Hematopoietic multipotent progenitor cell treated with erythropoietin and hydrocortisone succinate and interleukin-3 and kit ligand, for 6 days (in vitro differentiated cells): ENCODE measurements at places on chromosomes 13 and 19.

DNA sequence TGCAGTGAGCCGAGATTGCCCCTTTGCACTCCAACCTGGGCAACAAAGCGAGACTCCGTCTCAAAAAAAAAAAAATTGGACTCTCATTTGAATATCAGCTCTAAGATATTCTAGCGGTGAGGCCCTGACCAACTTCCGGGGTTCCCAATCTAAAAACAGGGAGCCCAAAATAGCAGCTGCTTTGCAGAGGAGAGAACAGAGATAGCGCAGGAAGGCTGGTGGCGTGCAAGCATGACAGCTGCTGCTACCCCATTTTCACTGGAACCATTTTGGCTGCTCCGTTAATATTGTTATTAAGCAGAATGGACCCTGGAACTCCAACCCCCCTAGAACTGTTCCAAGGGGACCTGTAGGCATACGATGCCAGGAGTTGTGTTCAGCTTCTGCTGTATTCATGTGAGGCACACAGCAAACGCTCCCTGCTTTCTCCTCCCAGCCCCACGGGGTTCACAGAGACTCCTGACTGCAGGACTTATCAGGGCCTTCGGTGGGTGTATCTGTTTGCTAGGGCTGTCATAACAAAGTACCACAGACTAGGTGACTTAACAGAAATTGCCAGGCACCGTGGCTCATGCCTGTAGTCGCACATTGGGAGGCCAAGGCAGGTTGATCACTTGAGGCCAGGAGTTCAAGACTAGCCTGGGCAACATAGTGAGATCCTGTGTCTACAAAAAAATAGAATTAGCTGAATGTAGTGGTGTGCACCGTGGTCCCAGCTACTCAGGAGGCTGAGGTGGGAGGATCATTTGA lies 11.5 kb downstream of the STXBP2 start:
- DNase-seq: peak; percentile 56

DNA sequence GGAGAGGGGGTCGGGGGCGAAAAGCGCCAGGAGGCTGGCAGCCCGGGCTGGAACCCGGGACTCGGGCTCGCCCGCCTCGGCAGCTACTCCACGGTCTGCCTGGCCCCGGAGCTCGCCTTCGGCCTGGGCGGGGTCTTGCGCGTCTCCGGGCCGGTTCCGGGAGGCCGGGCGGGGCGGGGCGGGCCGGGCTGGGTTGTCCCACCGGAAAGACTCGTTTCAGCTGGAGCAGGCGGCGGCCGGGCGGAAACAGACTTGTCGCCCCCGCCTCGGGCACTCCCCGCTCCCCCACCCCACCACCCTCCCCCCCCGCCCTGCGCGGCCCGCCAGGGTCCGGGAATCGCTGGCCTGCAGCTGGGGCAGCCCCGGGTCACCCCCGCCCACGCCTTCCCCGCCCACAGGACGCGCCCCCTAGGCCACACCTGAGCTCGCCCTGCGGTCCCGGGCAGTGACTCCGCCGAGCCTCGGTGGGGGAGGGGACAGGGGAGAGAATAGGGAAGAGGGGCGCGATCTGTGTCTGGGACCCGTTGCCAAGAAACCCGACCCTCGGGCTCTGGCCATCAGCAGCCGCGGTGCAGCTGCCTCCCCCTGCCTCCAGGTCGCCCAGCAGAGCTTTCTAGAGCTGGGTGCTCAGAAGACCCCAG lies 109.4 kb downstream of the KCTD15 start:
- DNase-seq: no peak

DNA sequence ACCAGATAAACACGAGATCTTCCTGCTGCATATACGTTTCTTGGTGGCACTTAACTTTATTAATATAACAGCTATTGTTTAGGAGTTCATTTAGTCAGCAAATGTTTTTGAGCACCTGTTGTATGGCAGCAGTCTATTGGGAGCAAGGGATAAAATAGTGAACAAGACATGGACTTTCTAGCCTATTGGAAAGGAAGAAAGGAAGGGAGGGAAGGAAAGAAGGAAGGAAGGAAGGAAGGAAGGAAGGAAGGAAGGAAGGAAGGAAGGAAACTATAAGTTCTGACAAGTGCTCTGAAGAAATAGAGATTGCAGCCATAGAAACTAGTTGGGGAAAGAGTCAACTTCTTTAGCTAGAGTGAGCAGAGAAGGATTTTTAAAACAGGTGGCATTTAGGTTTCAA lies 149.1 kb upstream of the STARD13 start:
- DNase-seq: no peak

DNA sequence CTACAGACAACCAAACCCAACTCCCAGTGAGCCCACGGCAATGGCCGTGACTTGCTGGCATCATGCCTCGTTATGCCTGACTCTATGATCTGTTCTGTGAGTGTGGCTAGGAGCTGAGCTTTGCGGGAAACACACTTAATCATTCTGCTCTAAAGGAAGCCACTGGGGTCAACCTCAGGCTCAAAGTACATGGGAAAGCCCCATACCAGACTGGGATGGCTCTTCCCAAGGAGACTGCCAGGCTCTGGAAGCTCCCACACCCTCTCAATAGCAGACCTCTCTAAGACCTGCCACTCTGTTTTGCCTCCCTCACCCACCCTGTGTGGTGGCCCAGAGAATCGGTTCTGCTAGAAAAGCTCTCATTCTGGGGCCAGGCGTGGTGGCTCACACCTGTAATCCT lies 2.2 kb downstream of the PEPD start:
- no peak for DNase-seq

- DNase-seq: peak; percentile 41
Observed at GRCh38 chr13:110683203-110683883, 22.6 kb downstream of the CARS2 start.

DNA sequence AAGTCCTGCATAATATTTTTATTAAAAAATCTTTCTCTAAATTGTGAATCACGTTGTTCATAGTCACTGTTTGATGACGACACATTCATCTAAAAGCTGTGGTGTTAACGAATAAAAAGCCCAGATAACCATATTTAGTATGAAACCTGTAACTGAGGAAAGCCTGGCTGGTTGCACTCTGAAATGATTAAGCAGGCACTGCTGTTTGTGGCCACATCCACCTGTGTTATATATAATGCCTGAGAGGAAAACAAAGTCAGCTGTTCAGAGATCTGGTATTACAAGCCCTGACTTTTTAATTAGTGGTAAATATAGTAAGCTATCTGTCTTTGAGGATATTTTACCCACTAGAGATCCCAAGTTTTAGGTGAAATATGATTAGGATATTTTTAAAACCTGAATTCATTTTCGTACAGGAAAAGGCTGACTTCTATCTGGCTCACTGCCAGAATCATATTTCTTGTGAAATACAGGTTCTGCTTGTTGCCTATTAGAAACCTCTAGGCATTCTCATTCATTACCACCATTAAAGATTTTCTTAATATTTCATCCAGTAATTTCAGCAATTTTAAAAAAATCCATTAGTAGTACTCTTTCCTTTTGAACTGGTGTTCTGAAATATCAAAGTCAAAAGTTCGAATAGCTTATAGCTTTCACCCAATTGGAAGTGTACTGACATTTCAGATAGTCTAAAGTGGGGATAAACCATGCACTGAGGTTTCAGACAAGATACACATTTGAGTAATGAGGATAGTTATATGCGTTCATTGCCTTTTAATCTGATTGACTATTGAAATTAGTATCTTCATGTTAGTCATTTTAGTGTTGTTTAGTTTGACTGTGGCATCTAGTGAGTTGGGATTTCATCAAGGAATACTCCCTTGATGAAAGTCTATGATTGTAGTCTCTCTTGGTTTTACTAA lies 79.7 kb downstream of the LMO7 start:
- DNase-seq: peak; percentile 24
